ENCODE measurements at places on chromosomes 3 and 15.

- DNase-seq: no peak
These were observed 28.3 kb upstream of the TMEM42 start for GRCh38 chr3:44833394-44833793.

DNA sequence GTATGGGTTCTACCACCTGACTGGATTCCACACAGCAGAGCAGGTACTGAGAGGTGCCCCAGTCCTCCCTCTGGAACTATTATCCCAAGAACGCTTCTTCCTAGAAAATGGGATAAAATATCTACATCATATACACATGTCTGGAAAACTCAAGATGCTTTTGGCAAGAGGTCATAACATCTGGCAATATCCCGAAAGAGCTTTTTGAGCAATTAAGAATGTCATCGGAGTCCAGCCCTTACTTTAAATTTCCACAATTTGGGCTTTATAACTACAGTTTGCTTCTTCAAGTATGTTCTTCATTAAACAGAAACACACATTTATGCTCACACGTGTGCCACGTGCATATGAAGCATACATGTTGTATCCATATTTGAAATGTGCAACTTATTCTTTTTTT lies 365.9 kb upstream of the THBS1 start:
- no peak for DNase-seq

DNA sequence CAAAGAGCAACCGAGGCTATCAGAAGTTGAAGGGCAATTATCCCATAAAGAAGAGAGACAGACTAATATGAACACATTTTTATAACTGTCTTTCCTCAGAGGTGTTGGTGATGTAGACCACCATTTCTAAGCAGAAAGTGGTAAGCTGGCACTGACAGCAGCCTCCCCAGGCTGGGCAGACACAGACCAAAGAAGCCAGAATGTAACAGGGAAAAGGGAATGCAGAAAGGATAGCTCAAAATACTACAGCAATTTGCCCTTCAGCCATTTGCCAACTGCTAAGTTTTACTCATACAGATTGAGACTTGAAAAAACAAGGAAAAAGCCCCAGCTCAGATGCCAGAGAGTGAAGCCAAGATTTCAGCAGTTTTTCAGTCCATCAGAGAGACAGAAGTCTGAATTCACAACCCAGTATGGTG lies 73.5 kb upstream of the ABI3BP start:
- no peak for DNase-seq

GRCh38 chr3:179969525-179969924 lies 67.2 kb downstream of the PEX5L start:
- DNase-seq: no peak

DNA sequence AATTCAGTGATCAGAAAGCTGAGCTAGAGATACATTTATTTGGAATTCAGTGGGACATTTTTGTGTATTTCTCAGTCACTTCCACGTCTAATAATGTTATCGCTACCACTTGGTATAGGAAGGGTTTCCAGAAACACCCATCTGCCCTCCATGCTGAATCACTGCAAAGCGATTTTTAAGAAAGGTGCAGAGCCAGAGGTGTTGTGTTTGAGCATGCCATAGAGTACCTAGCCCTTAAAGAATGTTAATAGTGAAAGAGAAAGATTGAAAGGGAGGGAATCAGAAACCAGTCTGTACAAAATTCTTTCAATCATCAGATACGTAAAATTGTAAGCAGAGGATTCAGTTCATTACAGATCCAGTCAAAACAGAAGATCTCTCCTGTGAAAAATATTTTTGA lies 80.1 kb upstream of the ARL6 start:
- DNase-seq: no peak

- no peak for DNase-seq
These were observed 9.8 kb upstream of the SLC9C1 start for GRCh38 chr3:112303764-112304325.

DNA sequence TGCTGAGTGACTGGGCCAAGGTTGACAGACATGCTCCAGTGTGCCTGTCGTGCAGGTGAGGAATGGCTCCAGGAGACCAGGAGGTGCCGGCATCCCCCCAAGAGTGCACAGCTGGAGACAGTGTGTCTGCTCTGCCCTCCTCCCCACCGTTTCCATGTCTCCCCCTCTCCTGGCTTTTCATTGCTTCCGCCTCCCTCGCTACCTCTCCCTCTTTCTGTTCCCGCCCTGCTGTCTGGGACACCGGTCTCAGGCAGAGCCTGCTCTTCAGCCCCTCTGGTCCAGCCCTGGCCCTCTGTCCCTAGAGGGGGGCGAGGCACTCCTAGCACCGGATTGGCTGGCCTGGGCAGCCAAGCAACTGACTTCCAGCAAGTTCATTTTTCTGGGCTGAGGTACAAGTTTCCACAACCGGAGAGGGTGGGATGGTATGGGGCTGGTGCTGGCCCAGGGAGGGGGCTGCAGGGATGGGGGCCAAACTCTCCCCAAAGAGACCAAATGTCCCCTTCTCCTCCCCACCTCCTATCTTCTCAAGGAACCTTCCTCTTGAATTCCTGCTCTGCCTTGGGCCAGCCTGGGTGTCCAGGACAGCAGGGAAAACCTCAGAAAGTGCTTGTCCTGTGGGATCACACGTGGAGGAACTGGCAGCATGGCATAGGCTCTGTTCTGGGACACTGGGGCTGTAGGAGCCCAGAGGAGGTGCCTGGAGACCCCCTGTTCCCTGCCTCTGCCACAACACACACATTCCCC lies 32.6 kb downstream of the PRKCD start:
- DNase-seq: no peak

GRCh38 chr3:79027593-79027992 lies 740.2 kb downstream of the ROBO1 start:
- DNase-seq: no peak

GRCh38 chr3:87191175-87191574 lies 35.9 kb upstream of the CHMP2B start:
- no peak for DNase-seq

DNA sequence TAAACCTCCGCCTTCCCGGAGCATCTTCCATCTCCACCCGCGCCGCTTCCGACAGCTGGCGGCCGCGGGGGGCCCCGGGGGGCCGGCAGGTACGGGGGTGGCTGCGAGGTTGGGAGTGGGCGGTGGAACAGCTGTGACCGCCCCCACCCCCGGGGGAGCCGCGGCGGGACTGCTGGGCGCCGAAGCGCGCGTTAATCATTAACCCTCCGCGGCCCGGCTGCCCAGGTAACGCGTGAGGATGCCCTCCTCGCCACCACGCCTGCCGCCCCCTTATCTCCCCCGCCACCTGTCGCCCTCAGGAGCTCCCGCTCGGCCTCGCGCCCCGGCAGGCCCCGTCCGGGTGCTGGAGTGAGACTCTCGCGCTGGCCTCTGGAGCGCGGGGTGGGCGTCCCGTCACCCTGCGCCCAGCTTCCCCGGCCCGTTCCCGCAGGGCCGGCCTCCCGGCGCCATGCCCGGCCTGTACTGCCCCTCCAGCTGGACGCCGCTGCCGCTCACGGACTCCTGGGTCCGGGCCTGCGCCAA lies 757 bp downstream of the VWA5B2 start:
- DNase-seq: no peak

DNA sequence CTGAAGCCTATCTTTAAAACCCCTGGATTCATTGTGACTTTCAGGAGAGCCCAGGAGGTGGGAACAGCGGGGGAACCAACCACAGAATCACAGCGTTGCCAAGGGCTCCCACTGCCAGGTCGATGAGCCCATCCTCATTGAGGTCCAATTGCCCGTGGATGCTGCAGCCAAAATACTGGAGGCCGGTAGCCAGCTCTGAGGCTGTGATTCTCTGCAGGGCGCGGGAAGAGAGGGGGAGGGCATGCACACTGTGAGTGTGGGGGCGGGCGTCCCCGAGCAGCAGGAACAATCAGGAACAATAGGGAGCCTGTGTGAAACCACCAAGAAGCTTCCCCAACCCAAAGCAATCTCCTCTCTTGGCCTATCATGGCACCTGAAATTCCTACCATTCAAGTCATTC lies 53.4 kb downstream of the FEM1B start:
- DNase-seq: no peak

GRCh38 chr15:60340207-60340921 lies 57.4 kb downstream of the ANXA2 start:
- no peak for DNase-seq

- no peak for DNase-seq
These were observed 38.1 kb downstream of the C3orf70 start for GRCh38 chr3:185114756-185115155.

DNA sequence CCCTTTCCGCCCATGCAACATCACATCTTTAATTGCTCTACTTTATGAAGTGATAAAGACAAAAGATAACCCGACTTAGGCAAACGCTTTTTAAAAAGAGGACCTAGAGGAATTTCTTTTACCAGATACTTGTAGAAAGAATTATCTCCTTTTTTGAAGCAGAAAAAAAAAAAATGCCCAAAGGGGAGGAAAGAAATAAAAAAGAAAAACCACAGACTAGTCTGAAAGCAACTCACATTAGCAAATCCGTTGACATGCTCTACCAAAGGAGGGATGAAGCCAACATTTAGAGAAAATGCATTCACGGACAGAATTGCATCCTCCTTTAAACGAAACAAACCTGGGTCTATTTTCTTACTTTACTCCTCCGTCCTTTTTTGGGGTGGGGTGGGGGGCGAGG lies 213.6 kb downstream of the MEIS2 start:
- DNase-seq: no peak

GRCh38 chr3:133892541-133893231 lies 3.0 kb downstream of the RAB6B start:
- no peak for DNase-seq

DNA sequence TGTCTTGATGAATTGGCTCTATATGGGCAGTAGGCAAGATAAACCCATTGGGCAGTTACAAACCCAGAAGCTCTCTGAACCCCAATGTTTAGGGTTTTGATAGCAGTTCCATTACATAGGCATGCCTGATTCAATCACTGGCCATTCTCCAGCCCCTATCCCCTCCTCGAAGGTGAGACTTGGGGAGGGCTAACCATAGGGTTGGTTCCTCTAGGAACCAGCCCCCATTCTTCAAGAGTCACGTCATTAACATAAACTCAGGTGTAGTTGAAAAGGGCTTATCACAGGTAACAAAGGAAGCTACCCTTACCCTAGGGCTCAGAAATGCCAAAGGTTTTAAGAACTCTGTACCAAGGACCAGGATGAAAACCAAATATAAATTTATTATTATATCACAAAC lies 353.1 kb downstream of the ERC2 start:
- no peak for DNase-seq

Data from GF-D8 (cell line).